ENCODE measurements at places on chromosomes 1 and 21.

- peak overlapping the region; percentile 32 for H3K4me3 ChIP-seq
- peaks cover 7% of the 10 kb centered on the region for H3K36me3 ChIP-seq
- H3K4me1 ChIP-seq: peaks cover 13% of the 10 kb centered on the region
- H3K27me3 ChIP-seq: no peaks in the 10 kb centered on the region
- peak overlapping the region; percentile 42 for H3K27ac ChIP-seq
Measured at GRCh38 chr21:14482165-14482564, 64.0 kb downstream of the SAMSN1 start.

GRCh38 chr1:113686891-113687618 lies 72.2 kb downstream of the PHTF1 start:
- no peak for DNase-seq
- no peaks in the 10 kb centered on the region for H3K36me3 ChIP-seq
- no peak overlapping the region for H3K27ac ChIP-seq
- H3K4me3 ChIP-seq: no peak overlapping the region
- H3K27me3 ChIP-seq: no peaks in the 10 kb centered on the region
- no peaks in the 10 kb centered on the region for H3K4me1 ChIP-seq

DNA sequence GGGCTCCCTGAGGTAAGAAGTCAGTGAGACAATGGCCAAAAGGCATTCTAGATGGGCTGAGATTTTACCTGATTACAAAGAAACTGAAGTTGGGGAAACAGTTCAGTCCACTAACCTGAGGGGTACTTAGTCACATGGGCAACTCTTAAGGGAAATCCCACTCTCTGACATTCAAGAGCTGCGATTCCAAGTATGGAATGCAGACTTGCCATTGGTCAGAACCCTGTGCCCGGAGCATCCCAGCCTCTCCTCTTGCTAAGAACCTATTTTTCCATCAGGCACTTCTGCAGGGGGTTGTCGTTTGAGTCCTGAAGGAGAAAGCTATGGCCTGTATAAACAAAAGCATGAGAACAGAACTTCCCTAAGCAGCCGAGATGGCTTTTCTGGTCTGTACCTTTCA lies 434.9 kb upstream of the DAB1 start:
- H3K27ac ChIP-seq: no peak overlapping the region
- H3K36me3 ChIP-seq: no peaks in the 10 kb centered on the region
- no peaks in the 10 kb centered on the region for H3K27me3 ChIP-seq
- no peak for DNase-seq

GRCh38 chr1:226882631-226883409 lies 12.4 kb downstream of the PSEN2 start:
- H3K4me1 ChIP-seq: peaks cover 30% of the 10 kb centered on the region
- peak overlapping the region; percentile 65 for H3K4me3 ChIP-seq
- no peaks in the 10 kb centered on the region for H3K27me3 ChIP-seq
- H3K27ac ChIP-seq: peak overlapping the region; percentile 91

GRCh38 chr21:26471099-26471471 lies 102.0 kb downstream of the CYYR1 start:
- no peaks in the 10 kb centered on the region for H3K27me3 ChIP-seq
- H3K27ac ChIP-seq: no peak overlapping the region
- no peak overlapping the region for H3K4me3 ChIP-seq
- H3K4me1 ChIP-seq: no peaks in the 10 kb centered on the region

DNA sequence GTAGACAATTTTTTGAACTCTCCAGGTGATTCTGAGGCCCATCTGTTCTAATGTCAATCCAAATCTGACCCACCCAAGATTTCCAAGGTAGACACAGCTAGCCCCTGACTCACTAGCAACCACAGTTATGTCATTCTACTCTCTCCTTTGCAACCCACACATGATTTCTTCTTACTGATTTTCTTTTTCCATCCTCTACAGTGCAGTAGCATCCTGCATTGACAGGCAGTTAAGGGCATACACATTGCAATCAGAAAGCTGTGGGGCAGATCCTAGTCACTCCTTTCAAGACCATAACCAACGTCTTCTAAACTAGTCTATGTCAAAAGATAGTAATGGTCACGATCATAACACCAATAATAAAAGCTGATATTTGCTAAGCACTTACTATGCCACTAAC lies 54.2 kb downstream of the JAK1 start:
- H3K4me3 ChIP-seq: peak overlapping the region; percentile 4
- H3K4me1 ChIP-seq: peaks cover 75% of the 10 kb centered on the region
- DNase-seq: no peak
- no peaks in the 10 kb centered on the region for H3K27me3 ChIP-seq
- H3K27ac ChIP-seq: peak overlapping the region; percentile 5

GRCh38 chr1:54365398-54365797 lies 40.8 kb downstream of the SSBP3 start:
- no peak overlapping the region for H3K4me3 ChIP-seq
- H3K27ac ChIP-seq: peak overlapping the region; percentile 75
- peaks cover 58% of the 10 kb centered on the region for H3K4me1 ChIP-seq
- H3K27me3 ChIP-seq: no peaks in the 10 kb centered on the region
- DNase-seq: no peak

DNA sequence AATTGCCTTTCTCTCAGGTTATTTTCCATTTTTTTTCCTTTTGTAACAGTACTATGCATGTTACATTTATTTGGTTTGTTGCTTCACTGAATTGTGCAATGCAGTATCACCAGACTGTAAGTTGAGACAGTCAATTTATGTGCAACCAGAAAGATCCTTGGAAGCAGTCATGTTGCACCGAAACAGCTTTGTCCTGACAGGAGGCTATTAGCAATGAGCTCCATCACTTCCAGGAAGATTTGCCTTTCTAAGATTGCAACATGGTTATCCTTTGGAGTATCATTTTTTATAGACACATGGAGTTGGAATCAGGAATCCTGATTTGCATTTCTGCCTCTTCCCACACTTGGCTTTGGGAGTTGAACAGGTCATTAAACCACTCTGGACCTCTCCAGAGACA lies 84.5 kb upstream of the ST6GALNAC5 start:
- no peaks in the 10 kb centered on the region for H3K4me1 ChIP-seq
- no peaks in the 10 kb centered on the region for H3K27me3 ChIP-seq
- no peak overlapping the region for H3K4me3 ChIP-seq
- no peak for DNase-seq
- no peaks in the 10 kb centered on the region for H3K36me3 ChIP-seq
- no peak overlapping the region for H3K27ac ChIP-seq

- H3K27me3 ChIP-seq: peaks cover 46% of the 10 kb centered on the region
- H3K27ac ChIP-seq: no peak overlapping the region
- H3K4me3 ChIP-seq: no peak overlapping the region
Measured at GRCh38 chr1:171113382-171113781, 22.7 kb downstream of the FMO3 start.

GRCh38 chr1:115266729-115267421 lies 71.2 kb downstream of the NGF start:
- H3K36me3 ChIP-seq: peaks cover 2% of the 10 kb centered on the region
- no peaks in the 10 kb centered on the region for H3K4me1 ChIP-seq
- peaks cover 23% of the 10 kb centered on the region for H3K27me3 ChIP-seq
- H3K4me3 ChIP-seq: no peak overlapping the region
- no peak for DNase-seq
- no peak overlapping the region for H3K27ac ChIP-seq

GRCh38 chr1:30742300-30742962 lies 15.1 kb downstream of the LAPTM5 start:
- no peak for DNase-seq
- peak overlapping the region; percentile 99 for H3K27ac ChIP-seq
- H3K27me3 ChIP-seq: no peaks in the 10 kb centered on the region
- H3K36me3 ChIP-seq: peaks cover 93% of the 10 kb centered on the region
- peak overlapping the region; percentile 99 for H3K4me3 ChIP-seq

DNA sequence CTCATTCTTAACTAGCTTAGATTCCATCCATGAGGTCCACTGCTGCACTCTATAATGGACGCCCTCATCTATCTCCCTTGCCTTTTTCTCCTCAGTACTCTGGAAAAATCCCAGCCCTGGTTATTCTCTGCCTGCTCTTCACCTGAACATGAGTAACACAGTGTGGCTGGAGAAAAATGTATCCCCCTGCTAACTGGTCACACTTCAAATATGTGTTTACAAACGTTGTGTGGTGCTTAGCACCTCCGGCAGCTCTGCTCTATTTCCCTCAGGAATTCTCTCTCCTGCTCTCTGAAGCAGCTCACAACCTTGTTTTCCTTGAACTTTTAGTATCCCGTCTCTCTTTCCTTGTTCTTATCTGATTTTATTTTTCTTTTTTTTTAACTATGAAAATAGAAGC lies 4.1 kb downstream of the SCCPDH start:
- H3K27ac ChIP-seq: no peak overlapping the region
- H3K27me3 ChIP-seq: no peaks in the 10 kb centered on the region
- peaks cover 11% of the 10 kb centered on the region for H3K36me3 ChIP-seq
- DNase-seq: no peak
- no peak overlapping the region for H3K4me3 ChIP-seq
- peaks cover 10% of the 10 kb centered on the region for H3K4me1 ChIP-seq

GRCh38 chr1:22210176-22210575 lies 67.3 kb upstream of the WNT4 start:
- H3K27me3 ChIP-seq: peaks cover 91% of the 10 kb centered on the region
- no peak for DNase-seq
- H3K36me3 ChIP-seq: peaks cover 5% of the 10 kb centered on the region
- H3K4me1 ChIP-seq: no peaks in the 10 kb centered on the region
- no peak overlapping the region for H3K4me3 ChIP-seq

- H3K4me3 ChIP-seq: peak within 1 kb of the TSS; percentile 51
- peak within 1 kb of the TSS; percentile 97 for H3K27ac ChIP-seq
- H3K36me3 ChIP-seq: peaks cover 3% of the 10 kb centered on the region
- DNase-seq: no peak
- H3K27me3 ChIP-seq: peaks cover 9% of the 10 kb centered on the region
Measured at GRCh38 chr1:153565529-153566374, at the start of gene S100A2. TSS of gene S100A2 (minus strand) at chr1:153565844. CDS start at chr1:153563877, 1,967 bp downstream.

DNA sequence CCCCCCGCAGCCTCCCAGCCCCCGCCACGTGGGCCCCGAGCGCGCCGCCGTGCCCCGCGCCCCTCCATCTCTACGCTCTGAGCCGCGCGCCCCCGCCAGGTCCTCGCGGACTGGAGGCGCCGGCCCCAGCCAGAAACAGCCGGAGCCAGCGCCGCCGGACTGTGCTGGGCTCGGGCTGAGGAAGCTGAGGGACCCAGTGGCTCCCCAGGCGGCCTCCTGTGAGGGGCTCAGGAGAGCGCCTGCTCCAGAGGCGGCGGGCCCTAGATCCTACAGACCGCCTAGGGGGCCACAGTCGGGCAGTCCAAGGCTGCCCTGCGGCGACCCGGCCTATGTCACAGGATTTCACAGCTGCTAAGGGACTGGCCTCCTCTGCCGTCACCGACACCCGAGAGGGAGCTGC lies 82.1 kb downstream of the NENF start:
- no peaks in the 10 kb centered on the region for H3K4me1 ChIP-seq
- H3K4me3 ChIP-seq: no peak overlapping the region
- no peak for DNase-seq
- H3K36me3 ChIP-seq: no peaks in the 10 kb centered on the region
- no peak overlapping the region for H3K27ac ChIP-seq
- peaks cover 66% of the 10 kb centered on the region for H3K27me3 ChIP-seq

DNA sequence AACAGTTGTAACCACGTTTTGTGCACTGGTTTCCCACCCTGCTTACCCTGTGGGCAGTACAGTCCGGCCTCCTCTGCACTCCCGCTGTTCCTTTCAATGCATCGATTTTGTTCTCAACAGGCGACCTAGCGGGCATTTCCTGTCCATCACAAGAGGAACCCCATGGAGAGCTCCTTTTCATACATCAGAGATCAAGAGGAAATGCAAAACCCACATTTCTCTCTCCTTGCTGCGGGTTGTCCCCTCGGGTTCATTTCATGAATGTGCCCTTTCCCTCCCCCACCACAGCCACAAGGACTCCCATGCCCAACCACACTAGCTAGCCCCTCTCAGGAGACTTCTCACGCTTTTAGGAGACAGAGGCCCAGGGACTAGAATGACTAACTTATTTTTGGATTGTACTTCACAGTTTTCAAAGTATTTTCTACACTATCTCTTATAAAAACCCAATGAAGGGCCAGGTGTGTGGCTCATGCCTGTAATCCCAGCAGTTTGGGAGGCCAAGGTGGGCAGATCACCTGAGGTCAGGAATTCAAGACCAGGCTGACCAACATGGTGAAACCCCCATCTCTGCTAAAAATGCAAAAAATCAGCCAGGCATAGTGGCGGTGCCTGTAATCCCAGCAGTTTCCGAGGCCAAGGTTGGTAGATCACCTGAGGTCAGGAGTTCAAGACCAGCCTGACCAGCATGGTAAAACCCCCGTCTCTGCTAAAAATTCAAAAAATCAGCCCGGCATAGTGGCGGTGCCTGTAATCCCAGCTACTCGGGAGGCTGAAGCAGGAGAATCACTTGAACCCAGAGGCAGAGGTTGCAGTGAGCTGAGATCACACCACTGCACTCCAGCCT lies 18.4 kb downstream of the ATP1A4 start:
- no peaks in the 10 kb centered on the region for H3K36me3 ChIP-seq
- peaks cover 7% of the 10 kb centered on the region for H3K4me1 ChIP-seq
- no peak for DNase-seq
- no peak overlapping the region for H3K4me3 ChIP-seq

- DNase-seq: no peak
- H3K27ac ChIP-seq: no peak overlapping the region
- H3K36me3 ChIP-seq: no peaks in the 10 kb centered on the region
- H3K27me3 ChIP-seq: peaks cover 47% of the 10 kb centered on the region
Measured at GRCh38 chr1:37647281-37647680, 12.6 kb upstream of the RSPO1 start.

DNA sequence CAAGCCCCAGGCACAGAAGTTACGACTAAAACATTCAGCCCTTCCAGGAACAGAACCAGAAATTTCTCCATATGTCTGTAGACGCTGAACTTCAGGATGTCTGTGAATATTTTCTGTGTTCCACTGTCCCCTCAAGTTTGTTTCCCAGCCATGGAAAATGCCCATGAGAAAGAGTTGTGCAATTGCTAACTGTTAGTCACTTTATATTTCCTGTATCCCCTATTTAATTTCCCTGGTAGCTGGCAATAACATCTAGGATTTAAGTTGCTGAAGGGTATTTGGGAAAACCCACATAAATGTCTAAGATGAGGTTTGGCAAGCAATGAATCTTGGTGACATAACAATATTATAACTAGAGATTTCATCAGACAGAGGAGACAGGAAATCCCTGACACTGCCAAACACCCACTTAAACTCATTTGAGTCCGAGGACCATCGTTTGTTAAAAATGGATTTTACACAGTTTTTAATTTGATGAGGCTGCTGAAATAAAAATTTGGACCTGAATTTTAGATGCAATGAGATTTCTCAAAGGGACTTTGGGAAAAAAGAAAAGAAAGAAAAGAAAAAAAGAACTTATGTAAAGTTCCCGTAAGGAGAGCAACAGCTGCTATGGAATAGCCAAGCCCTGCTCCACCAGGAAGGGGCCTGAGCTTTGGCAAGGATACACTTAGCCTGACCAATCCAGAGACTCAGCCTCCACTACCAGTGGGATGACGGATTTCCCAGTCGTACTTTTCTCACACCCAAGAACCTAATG lies 21.8 kb upstream of the ERRFI1 start:
- no peak for DNase-seq
- H3K27ac ChIP-seq: no peak overlapping the region
- no peak overlapping the region for H3K4me3 ChIP-seq
- H3K36me3 ChIP-seq: no peaks in the 10 kb centered on the region
- no peaks in the 10 kb centered on the region for H3K4me1 ChIP-seq

DNA sequence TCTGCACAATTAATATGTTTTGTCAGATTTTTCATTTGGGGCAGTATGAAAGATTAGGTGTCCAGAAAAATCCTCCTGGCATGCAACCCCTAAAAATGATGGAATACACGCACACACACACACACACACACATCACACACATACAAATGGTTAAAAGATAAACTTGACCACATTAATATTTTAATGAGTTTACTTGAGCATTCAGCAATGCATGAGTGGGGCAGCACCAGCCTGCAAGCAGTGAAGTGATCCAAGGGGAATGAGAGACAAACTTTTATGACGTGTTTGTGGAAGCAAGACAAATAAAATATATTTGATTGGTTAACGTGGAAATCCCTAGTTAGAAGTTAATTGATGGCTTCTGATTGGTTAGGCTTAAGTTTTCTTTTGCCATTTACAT lies 29.1 kb upstream of the SOAT1 start:
- H3K27ac ChIP-seq: no peak overlapping the region
- H3K36me3 ChIP-seq: no peaks in the 10 kb centered on the region
- DNase-seq: no peak
- peaks cover 4% of the 10 kb centered on the region for H3K4me1 ChIP-seq
- H3K27me3 ChIP-seq: no peaks in the 10 kb centered on the region
- no peak overlapping the region for H3K4me3 ChIP-seq
